A549 (cell line): ENCODE measurements at places on chromosomes 6 and 20. TPM values are rescaled to one million over a fixed set of nuclear protein-coding genes. Genes with fewer than 3 reads are reported as not detected.

- DNase-seq, result no peak
These were observed 41.3 kb downstream of the EDN1 start for GRCh38 chr6:12331474-12331873.

DNA sequence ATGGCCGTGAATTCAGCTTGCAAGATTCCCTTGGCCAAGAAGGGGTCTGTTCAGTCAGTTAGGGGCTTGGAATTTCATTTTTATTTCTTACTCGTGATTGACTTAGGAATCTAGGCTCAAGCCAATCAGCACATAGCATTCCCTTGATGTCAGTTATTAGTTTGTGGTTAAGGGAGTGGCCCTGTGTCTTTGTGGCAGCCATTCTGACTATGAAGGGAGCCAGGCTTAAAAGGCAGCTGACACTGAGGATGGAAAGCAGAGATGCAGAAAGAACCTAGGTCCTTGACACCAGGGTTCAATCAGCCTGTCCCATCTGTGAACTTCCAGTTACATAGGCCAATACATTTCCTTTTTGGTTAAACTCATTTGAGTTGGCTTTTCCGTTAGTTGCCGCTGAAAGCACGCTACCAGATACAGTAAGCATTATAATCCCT lies 48.1 kb downstream of the MCUR1 start:
- no peak for DNase-seq

DNA sequence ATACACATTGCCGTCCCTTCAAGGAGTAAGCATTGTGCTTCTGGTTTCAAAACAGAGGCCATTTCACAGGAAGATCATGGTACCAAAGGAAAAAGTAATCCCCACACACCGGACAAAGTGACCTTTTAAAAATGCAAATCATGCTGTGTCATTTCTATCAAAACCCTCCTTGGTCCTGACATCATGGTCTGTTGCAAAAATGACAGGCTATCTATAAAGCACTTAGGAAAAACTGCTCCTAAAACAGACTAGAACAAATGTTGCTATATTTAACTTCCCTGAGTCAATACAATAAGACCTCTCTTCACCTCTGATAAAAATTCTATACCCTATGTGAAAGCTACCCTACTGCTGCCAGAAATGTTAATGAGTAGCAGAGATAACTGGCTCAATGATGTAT lies 353.6 kb upstream of the RUNX2 start:
- DNase-seq, result no peak

GPANK1 gene
- polyA plus RNA-seq, result 9.7 to 11.7 TPM (median 11.0 TPM) in 3 replicates

DNA sequence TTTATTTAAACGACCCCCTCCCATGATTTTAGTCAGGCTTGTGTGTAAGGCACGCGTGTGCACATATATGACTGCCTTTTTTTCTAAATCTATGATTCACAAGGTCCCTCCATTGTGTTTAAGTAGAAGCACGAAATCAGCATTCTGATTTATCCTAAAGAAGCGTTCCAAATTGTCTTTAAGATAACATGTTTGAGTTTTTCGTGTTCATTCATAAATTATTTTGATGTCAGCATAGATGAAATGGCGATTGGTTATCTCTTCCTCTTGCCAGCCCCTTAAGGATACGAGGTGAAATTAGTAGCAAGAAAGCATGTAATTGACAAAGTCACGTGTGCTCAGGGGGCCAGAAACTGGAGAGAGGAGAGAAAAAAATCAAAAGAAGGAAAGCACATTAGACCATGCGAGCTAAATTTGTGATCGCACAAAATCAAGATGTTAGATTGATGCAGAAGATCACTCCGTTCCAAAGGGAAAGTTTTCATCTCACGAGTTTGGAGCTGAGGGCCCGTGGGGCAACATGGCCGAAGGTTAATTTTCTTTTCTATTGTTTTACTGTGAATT lies at the start of gene LIN28B:
LIN28B (plus strand) TSS at position 377 of the 564 bp plus-strand sequence; CDS start at position 521, 144 bp downstream.
- no peak for DNase-seq

GRCh38 chr6:17923401-17923863 lies 64.0 kb downstream of the KIF13A start:
- no peak for DNase-seq
